Effector memory CD4-positive, alpha-beta T cell (primary cell): ENCODE measurements at places on chromosomes 6 and 20.

GRCh38 chr20:63114693-63115311 lies 101.1 kb downstream of the YTHDF1 start:
- no peak for DNase-seq

GRCh38 chr20:8388141-8388540 lies 256.1 kb downstream of the PLCB1 start:
- DNase-seq: no peak

DNA sequence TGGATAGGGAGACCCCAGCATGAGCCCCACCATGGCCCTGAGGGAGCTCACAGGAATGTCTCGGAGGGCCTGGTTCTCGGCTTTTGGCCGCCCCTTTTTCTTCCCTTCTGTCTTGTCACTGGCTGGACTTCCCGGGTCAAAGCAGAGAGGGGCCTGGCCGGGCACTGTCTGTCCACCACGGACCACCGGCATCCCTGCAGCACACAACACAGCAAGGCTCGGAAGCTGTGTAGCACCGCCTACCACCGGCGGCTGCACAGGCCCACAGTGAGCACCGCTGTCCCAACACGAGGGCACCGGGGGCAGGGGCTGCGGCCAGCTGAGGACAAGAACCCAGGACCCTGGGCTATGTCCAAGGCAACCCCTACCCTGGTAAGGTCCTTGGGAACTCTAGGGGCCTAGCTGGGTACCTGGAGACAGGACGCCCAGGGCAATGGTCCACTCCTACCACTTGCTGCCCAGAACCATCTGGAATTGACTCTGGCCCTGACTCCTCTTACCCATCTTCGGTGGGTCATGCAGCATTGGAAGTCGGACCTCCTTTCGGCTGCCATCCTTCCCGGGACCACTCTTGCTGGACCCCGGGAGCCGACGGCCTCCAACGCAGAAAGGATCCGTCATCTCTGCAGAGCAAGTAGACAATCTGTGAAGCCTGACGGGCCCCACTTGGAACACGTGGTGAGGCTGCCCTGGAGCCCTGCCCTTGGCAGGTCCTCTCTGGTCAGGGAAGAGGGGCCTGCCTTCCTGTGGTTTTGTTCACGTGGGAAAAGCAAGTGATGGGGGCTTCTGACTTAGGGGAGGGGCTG lies 2.2 kb downstream of the ZNF512B start:
- no peak for DNase-seq

- DNase-seq: no peak
Measured at GRCh38 chr6:97687916-97688315, 404.9 kb upstream of the MMS22L start.

DNA sequence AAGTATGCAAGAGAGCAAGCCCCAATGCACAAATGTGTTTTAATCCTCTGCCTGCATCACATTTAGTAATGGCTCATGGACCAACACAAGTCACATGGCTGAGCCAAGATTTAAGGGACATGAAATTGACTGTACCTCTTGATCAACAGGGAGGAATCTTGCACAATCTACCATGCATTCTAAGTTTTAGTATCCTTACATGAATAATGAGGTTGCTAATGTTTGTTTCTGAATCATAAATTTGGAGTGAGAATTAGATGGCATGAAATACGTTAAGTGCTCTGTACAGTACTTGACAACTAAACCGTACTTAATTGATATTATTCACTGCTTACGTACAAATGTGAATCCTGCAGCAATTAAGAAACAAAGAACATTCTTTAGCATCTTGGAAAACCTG lies 553.8 kb upstream of the JAG1 start:
- DNase-seq: no peak

- DNase-seq: no peak
Measured at GRCh38 chr20:39234520-39235095, 272.5 kb downstream of the DHX35 start.

GRCh38 chr20:35092524-35093266 lies at the start of gene TRPC4AP:
TRPC4AP (minus strand) TSS chr20:35092807; CDS start chr20:35092781, 26 bp downstream.
- DNase-seq: peak; percentile 81

DNA sequence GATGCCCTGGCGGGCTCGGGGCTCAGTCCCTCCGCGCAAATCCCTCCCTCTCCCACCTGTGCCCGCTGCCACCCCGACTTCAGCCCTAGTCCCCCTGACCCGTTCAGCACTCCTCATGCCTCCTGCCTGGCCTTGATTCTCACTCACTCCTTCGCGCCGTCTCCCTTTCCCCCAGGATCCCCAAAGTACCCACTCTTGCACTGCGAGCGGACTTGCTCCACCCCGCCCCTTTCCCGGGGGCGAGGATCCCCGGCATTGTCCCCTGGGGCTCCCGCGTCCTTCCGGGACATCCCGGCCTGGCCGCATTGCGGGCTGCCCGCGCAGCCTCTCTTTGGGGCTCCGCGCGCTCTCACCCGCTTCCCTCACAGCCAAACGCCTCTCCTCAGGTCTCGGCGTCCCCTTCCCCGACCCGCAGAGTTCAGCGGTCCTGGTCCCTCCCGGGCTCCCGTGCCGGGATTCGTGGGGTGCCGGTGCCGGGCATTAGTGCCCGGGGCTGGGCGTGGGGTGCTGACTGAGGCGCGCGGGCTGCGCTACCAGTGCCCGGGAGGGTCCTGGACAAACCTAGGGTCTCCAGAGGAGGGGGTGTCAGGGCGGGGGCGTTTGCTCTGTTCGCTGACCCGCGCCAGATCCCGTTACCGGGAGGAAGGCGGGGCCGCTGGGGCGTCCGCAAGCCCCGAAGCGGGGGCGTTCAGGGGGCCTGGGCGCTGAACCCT lies 45.5 kb upstream of the SUPT3H start:
- DNase-seq: peak; percentile 13

DNA sequence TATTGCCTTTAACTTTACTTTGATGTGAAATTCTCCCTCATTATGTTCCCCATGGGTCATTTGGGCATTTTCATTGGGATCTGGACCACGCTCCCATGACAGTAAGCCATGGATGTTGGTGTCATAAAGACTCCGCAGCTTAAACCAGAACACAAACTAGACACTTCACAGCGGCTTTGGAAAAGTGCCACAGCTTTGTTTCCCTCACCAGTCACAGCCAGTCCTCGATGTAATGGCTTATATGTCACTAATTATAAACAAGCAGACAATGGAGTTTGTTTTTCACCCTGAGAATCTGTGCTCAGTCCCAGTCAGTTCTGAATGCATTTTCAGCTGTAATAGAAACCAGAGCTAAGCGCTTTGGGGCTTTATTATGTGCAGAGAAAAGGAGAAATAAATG lies 23.2 kb upstream of the DAAM2 start:
- DNase-seq: no peak

DNA sequence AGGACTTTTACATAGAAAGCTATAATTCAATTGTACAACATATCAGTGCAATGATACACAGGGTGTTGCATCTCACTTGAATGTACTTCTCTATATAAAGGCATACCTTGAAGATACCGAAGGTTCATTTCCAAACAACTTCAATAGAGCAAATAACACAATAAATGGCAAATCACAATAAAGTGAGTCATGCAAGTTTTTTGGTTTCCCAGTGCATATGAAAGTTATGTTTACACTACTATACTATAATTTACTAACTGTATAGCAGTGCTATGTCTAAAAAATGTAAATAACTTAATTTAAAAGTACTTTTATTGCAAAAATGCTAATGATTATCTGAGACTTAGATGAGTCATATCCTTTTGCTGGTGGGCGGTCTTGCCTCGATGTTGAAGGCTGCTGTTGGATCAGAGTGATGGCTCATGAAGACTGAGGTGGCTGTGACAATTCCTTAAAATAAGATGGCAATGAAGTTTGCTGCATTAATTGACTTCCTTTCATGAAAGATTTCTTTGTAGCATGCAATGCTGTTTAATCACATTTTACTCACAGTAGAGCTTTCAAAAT lies 188.8 kb downstream of the TASP1 start:
- no peak for DNase-seq

DNA sequence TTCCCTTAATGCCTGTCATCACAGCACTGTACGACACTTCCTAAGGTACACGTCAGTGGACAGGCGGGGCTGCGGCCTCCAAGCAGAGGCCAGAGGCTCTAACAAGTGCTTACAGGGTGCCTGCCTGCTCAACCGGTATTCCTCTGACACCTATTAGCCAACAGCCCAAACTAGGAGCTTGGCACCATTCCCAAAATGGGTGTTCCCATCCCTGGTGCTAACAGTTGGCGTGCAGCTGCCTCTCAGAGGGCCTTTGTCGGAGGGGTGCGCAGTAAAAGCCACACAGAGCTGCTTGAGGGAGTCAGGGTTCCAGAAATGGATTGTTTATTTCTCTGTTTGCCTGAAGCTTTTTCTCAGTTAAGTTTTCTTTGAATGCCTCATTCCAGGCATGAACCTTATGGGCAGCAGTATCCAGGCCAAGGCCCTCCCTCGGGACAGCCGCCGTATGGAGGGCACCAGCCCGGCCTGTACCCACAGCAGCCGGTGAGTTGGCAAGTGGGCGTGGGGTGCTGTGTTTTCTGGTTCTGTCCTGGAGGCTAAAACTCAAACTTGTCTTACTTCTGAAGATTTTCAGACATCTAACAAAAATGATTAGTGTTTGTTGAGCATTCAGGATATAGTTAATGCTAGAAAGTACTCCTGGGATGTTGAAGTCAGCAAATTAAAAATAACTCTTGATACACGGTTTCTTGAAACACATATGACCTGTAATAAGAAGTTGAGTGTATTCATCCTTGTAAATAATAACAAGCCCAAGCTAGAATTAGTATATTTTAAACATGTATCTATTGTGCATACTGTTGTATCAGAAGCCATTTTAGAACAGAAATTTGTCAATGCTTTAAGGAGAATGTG lies 124.7 kb downstream of the TMEM242 start:
- DNase-seq: no peak

- no peak for DNase-seq
Measured at GRCh38 chr20:5910186-5910585, 40.1 kb downstream of the TRMT6 start.

DNA sequence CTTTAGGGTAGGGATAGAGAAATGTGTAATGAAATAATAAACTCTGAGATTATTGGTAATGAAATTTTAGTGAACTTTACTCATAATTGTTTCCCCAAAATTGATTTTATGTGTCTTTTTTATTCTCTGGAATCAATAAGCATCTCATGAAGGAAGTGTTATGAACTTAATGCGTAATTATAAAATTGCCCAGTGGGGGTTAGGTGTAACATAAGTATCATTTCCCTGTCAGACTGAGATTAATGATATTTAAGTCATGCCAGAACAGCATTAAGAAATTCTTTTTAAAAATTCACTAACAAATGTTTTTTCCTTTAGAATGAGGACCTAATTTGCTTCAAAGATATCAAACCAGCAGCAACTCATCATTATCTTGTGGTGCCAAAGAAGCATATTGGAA lies 10.0 kb downstream of the HINT3 start:
- no peak for DNase-seq

- DNase-seq: no peak
Measured at GRCh38 chr6:113120224-113120581, 736.9 kb upstream of the MARCKS start.

DNA sequence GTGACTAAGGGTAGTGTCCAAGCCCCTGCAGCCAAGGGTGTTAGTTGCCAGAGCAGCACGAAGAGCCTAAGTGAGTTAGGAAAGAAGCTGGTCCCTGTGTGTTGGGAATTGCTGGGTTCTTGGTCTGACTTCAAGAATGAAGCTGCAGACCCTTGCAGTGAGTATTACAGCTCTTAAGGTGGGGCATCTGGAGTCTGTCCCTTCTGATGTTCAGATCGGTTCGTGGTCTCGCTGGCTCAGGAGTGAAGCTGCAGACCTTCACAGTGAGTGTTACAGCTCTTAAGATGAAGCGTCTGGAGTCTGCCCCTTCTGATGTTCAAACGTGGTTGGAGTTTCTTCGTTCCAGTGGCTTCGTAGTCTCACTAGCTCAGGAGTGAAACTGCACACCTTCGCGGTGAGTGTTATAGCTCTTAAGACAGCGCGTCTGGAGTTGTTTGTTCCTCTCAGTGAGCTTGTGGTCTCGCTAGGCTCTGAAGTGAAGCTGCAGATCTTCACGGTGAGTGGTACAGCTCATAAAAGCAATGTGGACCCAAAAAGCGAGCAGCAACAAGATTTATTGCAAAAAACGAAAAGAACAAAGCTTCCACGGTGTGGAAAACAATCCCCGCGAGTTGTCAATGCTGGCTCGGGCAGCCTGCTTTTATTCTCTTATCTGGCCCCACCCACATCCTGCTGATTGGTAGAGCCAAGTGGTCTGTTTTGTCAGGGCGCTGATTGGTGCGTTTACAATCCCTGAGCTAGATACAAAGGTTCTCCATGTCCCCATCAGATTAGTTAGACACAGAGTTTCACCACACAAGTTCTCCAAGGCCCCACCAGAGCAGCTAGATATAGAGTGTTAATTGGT lies 31.8 kb downstream of the PXDC1 start:
- DNase-seq: no peak

DNA sequence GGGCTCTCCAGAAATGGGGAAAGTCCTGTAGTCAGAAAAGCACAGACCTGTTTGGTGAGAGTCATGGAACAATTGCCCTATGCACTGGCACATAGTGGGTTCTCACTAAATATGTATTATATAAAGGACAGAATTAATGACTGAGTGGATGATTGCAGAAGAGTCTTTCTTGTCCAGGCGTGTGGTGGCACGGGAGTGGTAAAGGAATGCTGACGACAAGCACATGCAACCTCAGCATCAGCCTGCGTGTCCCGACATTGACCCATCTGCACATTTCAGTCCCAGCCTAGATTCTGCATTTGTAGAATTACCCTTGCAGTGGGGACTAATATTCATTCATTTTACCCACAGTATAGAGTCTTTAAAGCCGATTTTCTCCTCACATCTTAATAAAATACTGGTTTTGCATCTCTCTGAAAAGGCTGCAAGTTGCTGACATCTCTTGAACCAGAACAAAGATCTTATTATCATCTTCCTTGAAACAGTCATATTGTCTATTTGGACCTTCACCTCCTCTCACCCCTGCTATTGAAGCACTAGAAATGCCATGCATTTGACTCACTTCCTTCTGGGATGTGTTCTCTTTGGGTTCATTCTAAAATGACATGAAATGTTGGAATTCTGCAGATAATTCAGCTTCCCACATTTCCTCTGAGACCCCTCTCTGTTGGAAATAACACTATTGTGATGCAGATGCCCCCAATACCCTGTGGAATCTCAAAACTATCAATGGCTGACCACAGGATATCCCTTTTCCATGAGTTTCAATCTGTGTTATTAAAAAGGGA lies 883.6 kb upstream of the FLRT3 start:
- no peak for DNase-seq

- no peak for DNase-seq
Measured at GRCh38 chr6:41939176-41939847, 2.3 kb downstream of the CCND3 start.

- DNase-seq: no peak
Measured at GRCh38 chr6:158161566-158162254, 6.4 kb downstream of the SERAC1 start.

GRCh38 chr20:40582531-40582930 lies 106.5 kb downstream of the MAFB start:
- no peak for DNase-seq

GRCh38 chr6:169923468-169924464 lies 172.3 kb downstream of the ERMARD start:
- no peak for DNase-seq

- no peak for DNase-seq
Measured at GRCh38 chr20:50789968-50790650, 4.8 kb upstream of the BCAS4 start.

DNA sequence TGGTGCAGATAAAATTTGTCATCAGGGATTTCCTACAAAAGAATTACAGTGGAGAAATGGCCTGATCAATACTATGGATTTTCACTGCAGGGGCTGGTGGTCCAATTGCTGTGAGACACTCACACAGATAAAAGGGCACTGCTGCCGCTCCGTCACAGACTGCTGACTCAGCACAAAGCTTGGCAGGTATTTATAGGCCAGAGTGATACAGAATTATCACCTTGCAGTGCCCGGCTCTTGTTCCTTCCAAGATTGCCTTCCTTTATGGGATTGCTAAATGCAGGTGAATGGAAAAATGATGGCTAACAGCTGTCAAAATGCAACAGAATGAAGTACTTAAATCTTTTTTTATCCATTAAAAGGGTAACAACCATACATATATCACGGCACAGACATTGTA lies 247.8 kb upstream of the ZFP64 start:
- no peak for DNase-seq
